ENCODE measurements at places on chromosomes 12 and 14.

GRCh38 chr12:66055837-66056319 lies 74.7 kb downstream of the LLPH start:
- no peak for DNase-seq

DNA sequence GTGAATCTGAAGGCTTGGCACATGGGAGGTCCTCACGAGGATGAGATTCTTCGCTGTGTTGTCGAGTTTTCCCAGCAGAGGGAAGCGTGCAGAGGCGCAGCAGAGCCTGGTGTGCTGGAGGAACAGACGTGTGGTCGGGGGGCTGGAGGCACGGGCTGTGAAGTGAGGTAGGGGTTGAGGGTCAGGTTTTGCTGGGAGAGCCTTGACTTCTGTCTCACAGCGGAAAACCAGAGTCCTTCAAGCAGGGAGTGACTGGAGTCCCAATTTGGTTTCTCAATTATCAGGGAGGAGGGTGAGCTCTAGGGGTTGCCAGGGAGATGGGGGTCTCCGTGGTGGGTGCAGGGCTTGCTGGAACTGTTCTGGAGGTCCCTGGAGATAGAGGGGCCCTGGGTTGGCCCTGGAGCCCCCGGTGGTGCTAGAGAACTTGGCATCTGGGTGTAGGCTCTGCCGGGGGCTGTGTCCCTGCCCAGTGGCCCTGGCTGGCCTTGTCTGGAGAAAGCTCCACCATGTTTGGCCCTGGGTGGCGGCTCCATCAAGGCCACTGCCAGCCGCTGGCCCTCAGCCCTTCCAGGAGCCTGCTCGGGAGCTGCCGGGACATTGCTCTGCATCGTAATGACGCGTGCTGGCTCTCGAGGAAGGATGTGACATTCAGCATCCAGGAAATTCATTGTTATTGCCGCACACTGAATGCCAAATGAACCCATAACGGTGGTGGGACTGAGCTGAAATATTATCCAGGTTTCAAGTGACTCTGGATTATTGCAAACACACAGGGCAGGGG lies 215.7 kb downstream of the KIF26A start:
- DNase-seq: no peak

DNA sequence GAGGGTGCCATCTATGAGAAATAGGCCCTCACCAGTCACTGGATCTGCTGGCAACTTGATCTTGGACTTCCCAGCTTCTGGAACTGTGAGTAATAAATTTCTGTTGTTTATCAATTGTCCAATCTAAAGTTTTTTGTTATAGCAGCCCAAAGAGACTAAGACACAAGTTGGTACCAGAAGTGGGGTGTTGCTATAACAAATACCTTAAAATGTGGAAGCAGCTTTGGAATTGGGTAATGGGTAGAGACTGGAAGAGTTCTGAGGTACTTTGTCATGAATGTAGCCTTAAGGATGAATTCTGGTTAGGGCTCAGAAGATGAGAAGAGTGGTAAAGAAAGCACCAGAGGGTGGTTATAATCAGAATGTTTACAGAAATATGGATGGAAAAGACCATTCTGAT lies 21.5 kb downstream of the GMFB start:
- no peak for DNase-seq

- no peak for DNase-seq
Measured at GRCh38 chr14:58797010-58797429, 159.3 kb downstream of the DACT1 start.

- no peak for DNase-seq
Measured at GRCh38 chr12:50625029-50625925, 120.5 kb downstream of the DIP2B start.

- no peak for DNase-seq
Measured at GRCh38 chr12:131775392-131776236, 52.6 kb upstream of the MMP17 start.

GRCh38 chr14:102121567-102121966 lies 18.1 kb upstream of the WDR20 start:
- DNase-seq: no peak

DNA sequence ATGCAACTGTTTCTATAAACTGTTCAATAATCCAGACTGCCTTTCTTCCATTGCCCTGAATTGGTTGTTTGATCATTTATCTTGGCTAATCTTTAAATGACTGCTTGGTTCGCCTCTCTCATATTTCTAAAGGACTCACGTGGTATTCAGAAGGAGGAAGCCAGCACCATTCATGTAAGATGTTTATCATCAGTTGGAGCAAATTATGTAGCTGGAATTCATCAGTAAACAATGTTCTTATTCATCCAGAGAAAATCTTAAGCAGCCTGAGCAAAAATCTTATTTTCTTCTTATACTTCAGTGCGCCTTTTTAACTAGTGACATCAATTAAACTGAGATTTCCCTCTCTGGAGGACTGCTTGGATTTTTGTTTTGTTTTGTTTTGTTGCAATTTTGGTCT lies 538.7 kb upstream of the TMEM132C start:
- DNase-seq: no peak

DNA sequence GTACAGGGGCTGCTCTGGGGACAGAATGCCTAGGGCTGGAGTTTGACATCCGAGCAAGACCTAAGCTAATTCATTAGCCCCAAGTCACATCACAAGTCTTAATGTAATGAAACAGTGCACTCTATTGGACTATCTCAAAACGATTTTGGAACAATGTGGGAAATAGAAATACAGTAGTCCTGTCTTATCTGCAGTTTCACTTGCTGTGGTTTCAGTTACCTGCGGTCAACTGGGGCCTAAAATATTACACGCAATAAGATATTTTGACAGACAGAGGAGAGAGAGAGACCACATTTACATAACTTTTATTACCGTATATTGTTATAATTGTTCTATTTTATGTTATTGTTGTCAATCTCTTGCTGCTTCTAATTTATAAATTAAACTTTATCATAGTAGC lies 21.1 kb downstream of the MOAP1 start:
- DNase-seq: no peak

GRCh38 chr14:105094193-105094907 lies 29.1 kb upstream of the GPR132 start:
- DNase-seq: no peak

DNA sequence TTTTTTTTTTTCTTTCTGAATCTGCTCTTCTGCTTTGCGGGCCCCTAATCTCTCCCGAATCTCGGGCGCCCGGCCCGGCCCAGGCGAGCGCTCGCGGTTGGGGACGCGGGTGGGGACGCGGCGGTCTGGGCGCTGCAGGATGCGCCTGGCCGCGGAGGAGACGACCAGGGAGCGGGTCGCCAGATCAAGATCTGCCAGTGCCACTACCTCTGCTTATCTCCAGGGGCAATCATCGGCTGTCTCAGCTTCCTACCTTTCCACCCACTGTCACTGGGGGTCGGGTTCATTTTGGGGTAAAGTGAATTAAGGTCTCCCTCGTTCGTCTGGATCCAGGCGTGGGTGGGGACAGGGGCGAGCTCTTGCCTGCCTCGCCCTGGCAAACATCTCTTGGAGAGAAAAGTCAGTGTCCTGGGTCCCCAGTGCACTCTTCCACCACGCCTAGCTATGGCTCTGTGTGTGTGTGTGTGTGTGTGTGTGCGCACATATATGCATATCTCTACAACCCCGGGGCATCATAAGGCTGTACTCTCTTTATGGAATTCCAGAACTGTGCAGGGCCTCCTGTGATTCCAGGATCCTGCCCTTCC lies 422.3 kb downstream of the VRK1 start:
- DNase-seq: no peak

DNA sequence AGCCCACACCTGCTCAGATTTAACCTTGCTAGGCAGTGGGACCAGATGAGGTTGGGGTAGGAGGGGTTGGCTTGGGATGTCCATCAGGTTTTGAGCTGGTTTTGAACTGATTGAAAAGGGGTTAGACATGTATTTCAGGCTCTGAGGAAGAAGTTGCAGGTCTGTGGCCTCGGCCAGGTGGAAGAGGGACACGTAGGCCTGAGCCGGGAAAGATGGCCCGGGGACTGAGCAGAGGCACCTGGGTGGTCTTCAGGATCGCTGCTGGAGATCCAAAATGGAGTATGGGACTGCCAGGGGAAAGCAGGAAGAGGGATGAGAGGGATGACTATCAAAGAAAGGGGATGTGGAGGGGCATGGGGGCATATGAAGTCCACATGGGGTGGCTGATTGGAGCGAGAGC lies 7.6 kb downstream of the NYNRIN start:
- DNase-seq: no peak

DNA sequence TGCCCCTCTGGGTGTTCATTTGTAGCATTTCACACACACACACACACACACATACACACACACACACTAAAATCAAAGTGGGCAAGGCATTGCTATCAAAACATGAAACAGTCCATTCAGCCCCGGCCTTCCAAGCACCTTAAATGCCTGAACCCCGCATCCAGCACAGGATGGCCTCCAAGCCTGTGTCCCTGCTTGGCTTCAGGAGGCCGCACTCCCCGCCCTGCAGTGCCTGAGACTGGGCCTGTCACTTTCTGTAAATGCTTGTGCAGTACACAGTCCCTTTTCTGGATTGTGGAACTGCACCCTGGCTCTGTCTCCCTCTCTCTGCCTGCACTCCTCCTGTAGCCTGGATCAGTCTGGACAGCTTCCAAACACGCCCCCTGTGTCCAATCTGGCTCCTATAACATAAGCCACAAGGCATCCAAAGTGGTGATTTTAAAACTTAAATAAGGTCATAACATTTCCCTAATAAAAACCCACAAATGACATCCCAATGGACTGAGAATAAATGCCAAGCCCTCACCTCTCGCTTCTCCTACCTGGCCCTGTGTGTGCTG lies 972.2 kb upstream of the TMEM132C start:
- DNase-seq: no peak

DNA sequence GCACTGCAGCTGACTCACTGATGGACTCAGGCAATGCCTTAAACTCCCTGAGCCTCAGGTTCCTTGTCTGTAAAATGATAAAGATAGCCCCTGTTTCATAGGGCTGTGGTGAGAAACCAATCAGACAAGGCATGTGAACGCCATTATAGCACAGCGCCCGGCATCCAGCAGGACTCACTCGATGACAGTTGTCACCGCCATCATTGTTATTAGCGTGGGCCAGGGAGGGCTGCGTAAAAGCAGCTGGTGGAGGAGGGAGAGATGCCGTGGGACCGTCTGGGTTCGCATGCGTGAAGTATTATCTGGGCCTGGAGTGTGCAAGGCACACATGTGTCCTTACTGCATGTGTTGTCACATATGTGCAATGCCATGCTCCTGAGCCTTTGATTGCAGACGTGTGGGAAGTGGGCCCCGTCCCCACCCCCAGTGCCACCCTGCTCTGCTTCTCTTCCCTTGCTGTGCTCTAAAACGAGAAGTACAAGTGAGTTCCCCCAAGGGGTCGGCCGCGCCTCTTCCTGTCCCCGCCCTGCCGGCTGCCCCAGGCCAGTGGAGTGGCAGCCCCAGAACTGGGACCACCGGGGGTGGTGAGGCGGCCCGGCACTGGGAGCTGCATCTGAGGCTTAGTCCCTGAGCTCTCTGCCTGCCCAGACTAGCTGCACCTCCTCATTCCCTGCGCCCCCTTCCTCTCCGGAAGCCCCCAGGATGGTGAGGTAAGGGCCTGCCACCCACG lies at the start of gene PTPN6:
TSS of gene PTPN6 (plus strand) at position 546 of the 730 bp plus-strand sequence. CDS start at position 703, 157 bp downstream.
- peak; percentile 49 for DNase-seq

GRCh38 chr14:33068040-33068439 lies 129.4 kb downstream of the NPAS3 start:
- DNase-seq: no peak

DNA sequence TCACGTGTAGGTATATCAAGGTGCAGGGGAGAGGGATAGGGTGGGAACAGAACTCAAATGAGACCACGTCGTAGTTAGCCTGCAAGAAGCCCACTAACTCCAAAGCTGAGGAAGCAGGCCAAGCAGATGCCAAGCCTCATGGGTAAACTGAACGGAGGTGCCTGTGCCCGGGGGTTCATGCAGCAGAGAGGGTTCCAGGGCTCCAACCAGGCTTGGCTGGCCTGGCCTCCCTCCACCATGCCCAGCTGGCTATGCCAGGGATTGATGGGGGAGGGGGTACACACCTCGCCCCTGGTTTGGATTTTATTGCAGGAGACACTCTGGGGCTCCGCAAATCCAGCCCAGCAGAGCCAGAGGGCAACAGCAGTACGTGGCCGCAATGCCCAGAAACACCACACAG lies 27.3 kb downstream of the PXN start:
- DNase-seq: no peak

GRCh38 chr12:18262514-18262913 lies 1.2 kb downstream of the PIK3C2G start:
- DNase-seq: no peak

DNA sequence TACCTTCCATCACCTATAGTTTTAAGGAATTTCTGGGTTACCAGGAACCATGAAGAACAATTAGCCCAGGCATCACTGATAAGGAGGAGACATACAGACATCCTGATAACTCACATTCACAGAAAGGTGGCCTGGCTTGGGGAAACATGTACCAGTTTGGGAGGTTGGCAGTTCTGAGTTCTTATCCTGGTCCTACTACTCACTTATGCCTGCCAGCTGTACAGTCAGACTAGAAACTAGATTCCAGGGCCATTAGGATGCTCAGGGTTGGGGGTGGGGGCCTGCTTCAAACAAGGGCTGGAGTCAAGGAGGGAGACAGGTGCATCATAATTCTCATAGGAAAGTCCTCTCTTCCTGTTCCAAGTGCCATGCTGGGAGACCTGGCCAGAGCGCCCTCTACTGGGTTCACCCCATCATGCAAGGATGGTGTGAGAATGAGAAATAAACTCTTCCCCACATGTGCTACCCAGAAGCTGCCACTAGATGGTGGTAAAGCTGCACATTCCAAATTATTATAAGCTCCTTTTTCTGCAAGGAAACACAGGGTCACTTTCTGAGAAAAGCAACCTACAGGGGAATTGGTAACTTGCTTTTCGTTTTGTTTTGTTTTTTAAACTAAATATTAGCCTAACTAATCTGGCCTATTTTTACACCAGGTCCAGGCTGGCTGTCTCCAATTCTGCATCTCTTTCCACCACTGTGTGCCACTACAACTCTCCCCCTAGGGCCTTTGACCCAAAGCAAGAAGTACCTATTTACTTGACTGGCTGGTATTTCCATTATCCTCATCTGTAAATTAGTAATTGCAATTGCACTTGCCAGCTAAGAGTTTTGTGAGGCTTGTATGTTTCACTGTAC lies 14.5 kb downstream of the OAS2 start:
- no peak for DNase-seq

Measured in stimulated activated naive CD4-positive, alpha-beta T cell (primary cell).